Breast epithelium (tissue), 4 donors: ENCODE measurements at places on chromosomes 11 and 22. TPM values are rescaled to one million over a fixed set of nuclear protein-coding genes. Genes with fewer than 3 reads are reported as not detected.

Gene FAM118B
- total RNA-seq = 18.7 TPM

Gene OR5T1
- total RNA-seq = not detected

Gene IL10RA
- 13.3 TPM for total RNA-seq

Gene CCDC116
- total RNA-seq = not detected

Gene MIAT
- 0.80 TPM for total RNA-seq

Gene CRYAB
- total RNA-seq = 132 TPM

Gene MEI1
- 4.3 TPM for total RNA-seq

Gene C1QTNF5
- 55.0 TPM for total RNA-seq

Gene BIK
- total RNA-seq = not detected

Gene MUC5AC
- not detected for total RNA-seq

Gene FAM180B
- total RNA-seq = not detected

Gene TMPRSS5
- 4.9 TPM for total RNA-seq

Gene E2F8
- total RNA-seq = 0.64 TPM

Gene HTR3B
- not detected for total RNA-seq

Gene TSSK2
- total RNA-seq = not detected

Gene PDGFD
- 76.0 TPM for total RNA-seq

Gene PAMR1
- 11.3 TPM for total RNA-seq

Gene LRRN4CL
- 15.1 TPM for total RNA-seq

Gene PTPRCAP
- total RNA-seq = 8.0 TPM

Gene WT1
- total RNA-seq = not detected

Gene OR8A1
- not detected for total RNA-seq

Gene PKDREJ
- 0.16 TPM for total RNA-seq

Gene VWA5A
- 64.5 TPM for total RNA-seq

Gene APOBEC3F
- 7.9 TPM for total RNA-seq
